NCI-H187 (cell line): ENCODE measurements at places on chromosomes 2 and 18.

- DNase-seq = no peak
These were observed 9.2 kb downstream of the CNTNAP5 start for GRCh38 chr2:124034265-124034664.

DNA sequence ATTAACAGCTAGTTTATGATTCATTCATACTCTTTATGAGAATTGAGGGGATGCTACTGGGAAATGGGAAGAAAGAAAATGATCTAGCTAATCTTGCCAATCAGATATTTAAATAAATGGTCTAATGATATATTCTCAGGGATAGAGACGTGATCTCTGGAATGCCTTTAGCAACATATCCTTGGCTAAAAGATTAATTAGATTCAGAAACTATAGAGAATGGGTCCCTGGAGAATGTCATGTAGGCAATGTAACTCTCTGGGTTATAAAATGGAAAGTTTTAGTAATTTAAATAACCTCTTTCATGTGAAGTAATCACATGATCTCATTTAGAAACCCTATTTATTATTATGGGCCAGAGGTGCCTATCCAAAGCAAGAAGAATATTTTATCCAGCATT lies 771.0 kb upstream of the CDH2 start:
- DNase-seq = no peak

DNA sequence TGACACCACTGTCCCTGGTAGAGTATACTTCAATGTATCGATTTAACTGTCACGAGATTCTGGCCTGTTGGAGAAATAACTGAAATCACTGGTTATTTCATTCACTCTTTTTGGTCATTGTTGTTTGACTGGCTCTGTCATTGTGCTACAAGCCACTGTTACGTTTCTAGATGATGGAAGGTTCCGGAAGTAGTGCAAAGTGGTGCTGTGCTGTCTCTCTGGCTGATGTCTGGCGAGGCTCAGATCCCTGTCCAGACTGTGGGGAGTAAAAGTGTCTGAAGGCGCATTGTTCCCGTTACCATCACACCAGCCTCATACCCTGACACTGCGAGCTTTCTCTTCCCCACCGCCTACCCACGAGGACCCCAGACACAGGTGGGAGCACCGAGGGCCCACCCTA lies 11.7 kb downstream of the CNDP1 start:
- DNase-seq = no peak

DNA sequence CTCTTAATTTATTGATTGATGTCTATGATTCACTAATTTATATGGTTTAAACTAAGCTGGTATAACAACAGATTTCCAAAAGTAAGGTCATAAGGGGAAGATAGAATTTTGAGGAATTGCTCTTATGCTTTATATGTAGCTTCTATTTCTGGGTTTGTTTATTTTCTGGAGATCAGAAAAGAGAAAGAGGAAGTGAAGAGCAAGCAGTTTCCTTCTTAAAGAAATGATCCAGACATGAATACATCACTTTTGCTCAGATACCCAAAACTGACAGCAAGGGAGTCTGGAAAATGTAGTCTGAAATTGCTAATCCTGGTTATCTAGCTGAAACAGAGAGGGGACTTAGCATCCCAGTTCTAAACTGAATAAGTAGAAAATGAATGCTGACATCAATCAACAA lies 912.5 kb upstream of the CRIM1 start:
- no peak for DNase-seq

DNA sequence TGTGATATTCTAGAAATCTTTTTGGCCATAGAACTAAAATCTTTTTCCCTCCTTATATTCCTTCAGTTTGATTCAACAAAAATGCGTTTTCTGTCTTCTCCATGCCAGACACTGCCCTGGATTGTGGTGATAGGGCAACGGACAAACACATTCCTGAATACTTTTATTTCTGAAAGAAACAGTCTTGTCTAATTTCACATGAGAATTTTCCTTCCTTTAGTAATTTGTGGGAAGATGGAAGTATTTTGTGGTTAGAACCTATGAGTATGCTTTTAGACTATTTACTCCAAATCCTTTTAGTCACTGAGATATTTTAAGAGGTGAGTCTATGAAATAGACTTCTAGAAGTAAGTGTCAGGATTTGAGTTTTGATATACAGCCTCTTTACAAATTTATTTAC lies 49.6 kb downstream of the COL5A2 start:
- no peak for DNase-seq

DNA sequence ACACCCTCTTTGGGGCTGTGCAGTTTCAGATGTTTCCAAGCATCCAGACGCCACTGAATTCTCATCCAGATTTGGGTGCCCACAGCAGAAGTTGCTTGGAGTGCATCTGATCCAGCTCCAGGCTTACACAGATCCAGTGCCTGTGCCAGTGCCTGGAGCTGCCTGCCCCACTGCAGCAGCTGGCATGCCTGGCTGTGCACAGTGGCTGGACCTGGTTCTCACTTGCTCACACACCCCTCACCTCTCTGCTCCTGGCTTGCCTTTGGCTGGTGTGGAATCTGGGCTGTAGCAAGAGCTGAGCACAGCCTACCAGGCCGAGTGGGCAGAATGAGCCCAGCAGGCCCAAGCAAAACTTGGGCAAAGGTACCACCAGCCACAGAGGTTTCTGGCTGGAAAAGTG lies 137.9 kb downstream of the SPAG16 start:
- no peak for DNase-seq

DNA sequence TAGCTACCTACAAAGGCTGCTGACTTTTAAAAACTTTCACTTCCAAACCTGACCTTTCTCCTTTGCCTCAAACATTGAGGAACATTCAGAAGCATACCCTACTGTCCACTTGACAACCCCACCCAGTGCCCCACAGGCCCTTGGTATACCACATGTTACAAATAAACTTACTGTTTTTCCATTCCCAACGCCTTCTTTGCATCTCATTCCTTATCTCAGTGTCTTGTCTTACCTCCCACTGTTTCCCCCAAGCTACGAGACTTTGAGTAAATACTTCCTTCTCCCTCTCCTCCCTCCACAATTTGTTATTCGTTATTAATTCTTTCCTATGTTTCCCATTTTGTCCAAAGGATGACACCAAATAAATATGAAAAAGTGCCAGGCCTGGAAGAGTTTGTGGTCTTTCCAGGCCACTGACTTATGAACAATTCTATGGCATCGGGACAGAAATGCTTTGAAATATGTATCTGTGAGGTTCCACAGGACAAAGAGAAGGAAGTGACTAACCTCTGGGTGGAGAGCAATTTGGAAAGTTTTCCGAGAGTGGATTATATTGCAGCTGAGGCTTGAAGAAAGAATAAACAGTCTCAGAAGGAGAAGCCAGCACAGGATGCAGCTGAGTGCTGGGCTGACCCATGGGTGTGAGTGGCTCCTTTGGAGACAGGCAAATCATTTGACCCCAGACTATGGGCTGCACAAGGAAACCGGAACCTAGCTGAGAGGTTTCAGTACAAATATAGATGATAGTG lies 409.0 kb downstream of the LPIN1 start:
- no peak for DNase-seq

- no peak for DNase-seq
These were observed 17.8 kb upstream of the GPR75 start for GRCh38 chr2:53877556-53877955.

- no peak for DNase-seq
These were observed 25.9 kb downstream of the BOK start for GRCh38 chr2:241584436-241584835.

DNA sequence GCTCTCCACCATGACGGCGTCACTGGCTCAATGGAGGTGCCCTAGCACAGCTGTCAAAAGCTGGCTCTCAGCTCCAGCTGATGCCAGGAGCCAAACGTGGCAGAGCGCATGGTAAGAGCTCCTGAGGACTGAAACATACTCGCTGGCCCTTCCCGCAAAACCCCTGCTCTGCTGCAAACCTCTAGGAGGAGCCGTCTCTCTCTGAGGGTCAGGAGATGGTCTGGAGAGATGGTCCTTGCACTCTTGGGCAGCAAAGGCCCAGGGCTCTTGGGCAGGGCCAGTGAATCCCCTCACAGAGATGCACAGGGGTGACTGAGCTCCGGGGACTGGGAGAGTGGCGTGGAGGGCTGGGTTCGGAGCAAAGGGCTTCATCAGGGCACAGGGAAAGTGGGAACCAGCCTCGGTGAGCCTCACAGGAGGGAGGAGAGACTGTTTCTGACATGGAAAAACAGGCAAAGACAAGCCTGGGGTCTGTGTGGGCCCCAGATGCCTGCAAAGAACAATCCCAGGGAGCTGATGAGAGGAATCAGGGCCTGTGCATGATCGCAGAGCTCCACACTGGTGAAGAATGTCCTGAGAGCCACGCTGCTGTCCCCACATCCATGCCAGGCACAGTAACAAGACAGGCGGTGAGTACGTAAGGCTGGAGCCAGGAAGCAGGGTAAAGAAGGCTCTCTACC lies 17.2 kb downstream of the SNORC start:
- no peak for DNase-seq

GRCh38 chr2:209908511-209908910 lies 93.9 kb upstream of the RPE start:
- no peak for DNase-seq

DNA sequence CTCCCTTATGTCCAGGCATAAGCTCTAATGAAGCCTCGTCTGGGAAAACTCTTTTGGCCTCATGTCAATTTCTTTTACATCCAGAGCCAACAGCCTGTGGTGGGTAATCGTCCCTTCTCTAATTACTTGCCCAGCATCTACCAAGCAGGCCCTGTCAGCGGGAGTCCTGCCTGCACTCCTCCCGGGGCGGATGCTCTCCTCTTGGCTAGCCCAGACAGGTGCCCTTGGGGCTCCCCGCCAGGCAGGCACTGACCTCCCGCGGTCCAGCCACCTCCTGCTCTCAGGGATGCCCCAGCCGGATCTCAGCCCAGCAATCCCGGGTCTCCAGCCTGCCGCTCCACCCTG lies 74.2 kb downstream of the NCAPH start:
- DNase-seq = no peak

- no peak for DNase-seq
These were observed 30.3 kb downstream of the TANC1 start for GRCh38 chr2:158998551-158999248.

GRCh38 chr18:4276953-4277585 lies 178.0 kb downstream of the DLGAP1 start:
- DNase-seq = no peak

- no peak for DNase-seq
These were observed 244.3 kb downstream of the RNF144A start for GRCh38 chr2:7161501-7161900.

- DNase-seq = no peak
These were observed 250.0 kb downstream of the TCF4 start for GRCh38 chr18:55337908-55338521.

DNA sequence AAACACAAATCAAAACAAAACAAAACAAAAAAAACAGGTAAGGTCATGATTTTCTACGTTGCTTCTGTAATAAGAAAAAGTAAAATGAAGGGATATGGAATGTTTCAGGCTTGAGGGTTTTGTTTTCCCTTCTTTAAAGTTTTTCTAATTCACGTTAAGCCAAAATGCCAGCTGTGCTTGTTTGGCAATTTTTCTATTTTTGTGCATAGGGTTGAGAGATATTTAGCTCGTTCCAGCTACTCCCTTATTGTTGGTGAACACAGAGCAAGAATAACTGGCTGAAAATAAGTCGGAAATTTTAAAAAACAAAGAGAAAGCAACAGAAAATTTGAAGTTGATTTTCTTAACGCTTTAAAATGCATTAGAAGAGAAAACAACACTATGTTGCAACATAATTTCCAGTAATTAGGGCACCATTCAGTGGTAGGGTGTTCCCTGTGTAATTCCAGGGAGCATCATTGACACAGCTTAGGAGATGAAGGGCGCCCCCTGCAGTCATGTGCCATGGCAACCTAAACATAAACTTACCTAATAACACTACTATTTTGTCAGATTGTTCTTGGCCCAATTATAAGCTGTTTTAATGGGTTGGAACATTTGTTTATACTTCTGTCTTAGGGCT lies 99.5 kb downstream of the DTNA start:
- no peak for DNase-seq

GRCh38 chr18:68263481-68263880 lies 451.4 kb downstream of the TMX3 start:
- DNase-seq = no peak

DNA sequence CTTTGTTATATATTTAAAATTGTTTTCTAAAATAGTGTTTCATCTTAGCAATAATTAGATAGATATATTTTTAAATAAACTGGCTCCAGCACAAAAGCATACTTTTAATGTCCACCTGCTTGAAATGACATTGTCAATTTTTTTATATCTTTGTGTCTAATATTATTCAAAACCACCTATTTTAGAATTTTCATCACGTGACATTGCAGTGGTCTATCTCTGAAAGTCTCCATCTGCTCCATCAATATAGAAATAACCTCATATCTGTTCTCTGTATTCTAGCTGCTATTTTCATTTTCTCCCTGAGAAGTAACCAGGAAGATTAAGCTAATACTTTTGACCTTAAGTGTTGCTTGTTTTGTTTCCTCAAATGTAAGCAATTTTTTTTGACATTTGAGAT lies 248.0 kb upstream of the CNTNAP5 start:
- DNase-seq = no peak

GRCh38 chr18:79211844-79212243 lies 142.7 kb downstream of the ATP9B start:
- DNase-seq = no peak

- no peak for DNase-seq
These were observed 321.4 kb downstream of the IRS1 start for GRCh38 chr2:226478109-226478809.

DNA sequence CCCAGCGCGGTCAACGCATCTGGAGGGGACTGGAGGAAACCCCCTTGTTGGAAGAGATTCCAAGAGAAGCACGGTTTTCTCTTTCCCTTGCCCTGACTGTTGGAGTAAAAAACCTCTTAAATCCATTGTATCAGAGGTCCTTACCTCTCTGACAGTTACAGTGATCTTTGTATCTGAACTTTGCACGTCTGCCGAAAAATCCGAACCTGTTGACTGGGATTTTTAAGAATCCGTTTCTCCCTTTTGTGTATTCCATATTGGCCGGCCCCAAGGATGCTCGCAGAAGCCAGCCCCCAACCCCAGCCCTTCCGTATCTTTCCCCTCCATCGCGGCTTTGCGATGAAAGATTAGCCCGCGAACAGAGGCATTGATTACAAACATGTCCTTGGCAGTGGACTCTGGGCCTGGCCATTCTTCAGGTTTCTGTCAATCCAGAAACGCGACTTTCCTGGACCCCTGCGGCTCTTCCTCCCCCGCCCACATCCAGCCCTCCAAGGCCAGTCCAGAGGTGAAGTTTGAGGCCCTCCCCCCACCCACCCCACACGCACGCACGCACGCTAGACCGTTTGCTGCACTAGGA lies 4.6 kb upstream of the DLX1 start:
- DNase-seq = no peak

GRCh38 chr2:146024212-146024743 lies 1504.4 kb upstream of the ZEB2 start:
- no peak for DNase-seq

- DNase-seq = no peak
These were observed 112.9 kb downstream of the THADA start for GRCh38 chr2:43482961-43483360.
